Activated CD8-positive, alpha-beta memory T cell treated with anti-CD3 and anti-CD28 coated beads for 4 hours (primary cell): ENCODE measurements at places on chromosomes 5 and 9.

DNA sequence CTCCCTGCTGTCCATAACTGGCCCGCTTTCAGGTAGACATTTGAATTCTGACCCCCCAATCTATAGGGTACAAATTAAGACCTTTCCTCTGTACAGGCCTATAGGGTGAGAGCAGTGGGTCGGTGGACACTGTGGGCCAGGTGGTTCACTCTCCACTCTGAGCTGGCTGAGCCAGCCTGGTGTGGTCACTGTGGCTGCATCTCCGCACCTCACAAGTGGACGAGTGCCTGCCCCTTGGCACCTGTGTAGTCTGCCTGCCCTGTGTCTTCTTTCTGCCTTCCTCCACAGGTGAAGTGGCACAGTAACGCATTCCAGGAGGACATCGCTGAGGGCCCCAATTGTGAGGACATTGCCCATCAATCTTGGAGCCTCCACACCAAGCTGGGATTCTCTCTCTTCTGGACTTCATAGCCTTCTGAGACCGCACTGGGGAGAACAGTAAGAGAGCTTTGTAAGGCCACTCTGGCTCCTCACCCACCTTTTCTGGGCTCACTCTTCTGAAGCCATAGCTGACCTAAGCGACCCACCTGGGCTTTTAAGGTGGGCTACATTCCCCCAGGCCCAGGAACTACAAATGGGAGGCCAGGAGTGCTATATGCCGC, 33.5 kb upstream of the JADE2 start:
- no peak for DNase-seq

- DNase-seq = no peak
Measured at GRCh38 chr5:16733331-16734006, 116.7 kb upstream of the RETREG1 start.

DNA sequence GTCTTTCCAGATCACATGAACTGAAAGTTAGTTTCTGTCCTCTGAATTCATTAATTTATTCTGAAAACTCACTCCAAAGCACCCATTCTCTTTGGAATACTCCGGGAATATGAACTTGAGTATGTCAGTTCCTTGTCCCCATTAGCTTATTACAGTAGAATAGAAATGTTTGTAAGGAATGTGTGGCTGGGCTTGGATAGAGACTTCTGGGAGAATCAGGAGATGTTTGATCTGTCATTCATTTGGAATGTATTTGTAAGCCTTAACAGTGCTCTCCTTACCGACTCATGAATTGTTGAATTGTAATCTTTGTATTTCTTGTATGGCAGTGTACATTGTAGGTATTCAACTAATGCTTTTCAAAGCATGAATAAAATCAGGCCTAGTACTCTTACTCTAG, 548.4 kb downstream of the LRRC70 start:
- DNase-seq = no peak

DNA sequence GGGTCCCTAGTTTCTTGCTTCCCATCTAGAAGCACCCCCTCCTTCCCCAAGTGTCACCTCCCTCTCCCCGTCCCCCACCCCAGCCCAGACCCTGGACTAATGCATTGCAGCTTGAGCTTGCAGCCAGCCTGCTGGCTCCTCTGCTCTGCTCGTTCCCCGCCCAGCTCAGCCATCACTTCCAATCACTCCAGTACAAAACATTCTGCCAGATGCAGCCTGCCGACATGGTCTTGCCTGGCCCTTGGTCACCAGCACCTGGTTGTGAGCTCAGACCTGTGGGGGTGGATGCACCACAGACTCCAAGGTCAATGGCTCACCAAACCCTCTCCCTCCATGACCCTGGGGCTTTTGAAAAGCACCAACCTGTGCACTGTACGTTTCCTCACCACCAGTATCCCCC, 172.9 kb upstream of the SMIM23 start:
- no peak for DNase-seq

DNA sequence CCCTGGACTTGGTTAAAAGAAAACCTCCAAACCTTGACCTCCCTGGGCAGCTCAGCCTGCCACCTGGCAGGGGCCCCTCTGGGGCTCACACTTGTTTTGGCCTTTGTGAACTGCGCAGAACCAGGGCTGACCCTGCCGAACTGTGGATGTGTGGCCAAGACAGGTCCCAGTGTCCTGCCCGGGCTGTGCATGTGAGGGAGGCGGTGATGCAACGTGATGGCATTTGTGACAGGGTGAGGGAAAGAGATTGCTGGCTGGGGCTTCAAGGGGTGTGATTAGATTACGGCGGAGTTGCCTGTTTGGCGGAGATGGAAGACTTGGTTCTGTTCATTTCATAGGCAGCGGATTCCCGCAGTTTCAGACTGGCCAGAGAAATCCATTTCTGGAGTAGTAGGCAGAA, 30.4 kb upstream of the NKX2-5 start:
- no peak for DNase-seq

- no peak for DNase-seq
Measured at GRCh38 chr9:121654499-121655140, 3.2 kb downstream of the DAB2IP start.
